ENCODE measurements at places on chromosomes 4 and X.

- no peak for DNase-seq
Measured at GRCh38 chrX:131067216-131067615, 9.1 kb downstream of the ARHGAP36 start.

GRCh38 chrX:52933976-52934703 is 24.2 kb downstream of the FAM156A start:
- no peak for DNase-seq

- no peak for DNase-seq
Measured at GRCh38 chrX:154602226-154602625, 16.9 kb downstream of the CTAG1B start.

- DNase-seq: no peak
Measured at GRCh38 chrX:14819769-14820168, 53.1 kb downstream of the FANCB start.

- peak; percentile 91 for DNase-seq
Measured at GRCh38 chrX:45806410-45807121, 605.9 kb upstream of the DIPK2B start.

- DNase-seq: peak; percentile 93
Measured at GRCh38 chrX:153470411-153471363, at the start of gene HAUS7. Gene HAUS7, minus strand, starts transcription at chrX:153470576. Its CDS starts 19 bp downstream, at chrX:153470557.

- no peak for DNase-seq
Measured at GRCh38 chrX:1451661-1452515, 821 bp downstream of the ASMTL start.

DNA sequence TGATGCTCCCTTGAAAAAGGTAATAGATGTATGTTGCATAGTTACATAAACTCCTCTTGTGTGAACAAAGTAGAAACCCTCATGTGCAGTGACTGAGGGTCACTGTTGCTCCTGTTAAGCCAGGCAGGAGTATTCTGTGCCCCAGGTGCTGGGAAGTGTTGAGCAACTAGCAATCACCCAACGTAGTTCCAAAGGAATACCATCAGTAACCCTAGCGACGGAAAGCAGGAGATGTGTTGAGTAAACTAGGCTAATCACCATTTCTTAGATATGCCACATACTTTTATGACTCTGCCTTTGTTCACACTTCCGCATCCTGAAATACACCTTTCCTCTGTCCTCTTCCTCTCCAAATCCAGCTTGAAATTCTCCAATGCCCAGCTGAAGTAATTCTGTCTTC is 50.9 kb upstream of the TAB3 start:
- DNase-seq: no peak

DNA sequence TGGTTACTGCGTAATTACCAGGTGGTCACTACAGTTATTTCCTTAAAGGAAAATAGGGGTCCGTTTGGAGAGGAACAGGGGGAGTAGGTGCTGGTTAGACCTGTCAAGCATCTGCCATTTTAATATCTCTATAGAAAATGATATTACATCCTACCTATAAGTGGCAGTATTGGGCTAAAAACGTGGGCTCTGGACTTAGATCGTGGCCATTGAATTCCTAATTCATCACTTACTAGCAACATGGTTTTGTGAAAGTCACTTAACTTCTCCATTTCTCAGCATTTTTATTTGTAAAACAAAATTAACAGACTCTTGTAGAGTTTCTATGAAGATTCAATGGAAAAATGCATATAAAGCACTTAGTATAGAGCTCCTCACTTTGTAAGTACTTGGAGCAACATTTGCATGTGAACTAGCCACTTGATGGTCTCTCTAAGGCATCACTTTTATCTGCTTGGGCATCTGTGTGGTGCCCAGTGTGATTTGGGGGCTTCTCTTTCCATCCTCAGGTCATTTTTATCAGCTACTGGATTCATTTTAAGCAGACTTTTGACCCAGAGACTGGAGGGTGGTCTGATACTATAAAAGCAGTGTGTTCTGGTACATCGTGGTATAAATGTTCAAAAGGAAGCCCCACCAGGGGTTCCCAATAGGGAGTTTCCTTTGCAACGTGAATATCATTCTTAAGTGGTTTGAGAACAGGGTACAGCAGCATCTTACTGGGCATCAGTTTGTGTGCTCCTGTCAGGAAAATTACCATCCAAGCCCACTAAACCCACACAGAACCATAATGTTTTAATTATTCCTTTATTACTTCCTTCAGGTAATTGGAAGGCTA is 42.7 kb upstream of the RASSF6 start:
- DNase-seq: peak; percentile 92

- no peak for DNase-seq
Measured at GRCh38 chrX:34893741-34894140, 48.9 kb upstream of the FAM47B start.

- DNase-seq: no peak
Measured at GRCh38 chr4:8664031-8664805, 71.7 kb downstream of the CPZ start.

DNA sequence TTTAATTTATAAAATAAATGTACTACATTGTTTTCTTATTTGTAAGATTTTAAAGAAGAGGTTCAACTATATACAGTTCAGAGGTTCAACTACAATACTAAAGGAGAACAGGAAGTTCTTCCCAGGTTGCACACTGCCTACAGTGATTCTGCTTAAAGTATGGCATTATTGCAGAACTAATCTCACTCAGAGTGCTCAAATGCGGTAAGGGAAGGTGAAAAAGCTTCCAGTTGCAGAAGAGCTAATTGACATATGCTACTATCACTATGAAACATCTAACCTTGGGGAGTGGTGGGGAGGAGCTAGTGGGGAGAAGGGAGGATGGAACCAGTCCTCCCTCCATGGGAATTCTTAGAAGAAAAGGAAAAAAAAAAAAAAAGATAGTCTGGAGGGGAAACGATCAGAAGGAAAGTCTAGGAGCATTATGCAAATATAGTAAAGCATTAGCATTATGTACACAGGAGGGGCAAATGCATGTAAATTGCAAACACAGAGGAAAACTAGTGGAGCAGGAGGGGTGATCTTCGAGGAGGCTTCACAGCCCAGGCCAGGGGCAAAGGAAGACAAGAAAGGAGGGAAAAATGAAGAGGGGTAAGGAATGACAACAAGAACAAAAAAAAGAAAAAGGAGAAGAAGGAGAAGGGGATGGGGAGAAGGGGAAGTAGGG is 32.0 kb upstream of the MMAA start:
- no peak for DNase-seq

DNA sequence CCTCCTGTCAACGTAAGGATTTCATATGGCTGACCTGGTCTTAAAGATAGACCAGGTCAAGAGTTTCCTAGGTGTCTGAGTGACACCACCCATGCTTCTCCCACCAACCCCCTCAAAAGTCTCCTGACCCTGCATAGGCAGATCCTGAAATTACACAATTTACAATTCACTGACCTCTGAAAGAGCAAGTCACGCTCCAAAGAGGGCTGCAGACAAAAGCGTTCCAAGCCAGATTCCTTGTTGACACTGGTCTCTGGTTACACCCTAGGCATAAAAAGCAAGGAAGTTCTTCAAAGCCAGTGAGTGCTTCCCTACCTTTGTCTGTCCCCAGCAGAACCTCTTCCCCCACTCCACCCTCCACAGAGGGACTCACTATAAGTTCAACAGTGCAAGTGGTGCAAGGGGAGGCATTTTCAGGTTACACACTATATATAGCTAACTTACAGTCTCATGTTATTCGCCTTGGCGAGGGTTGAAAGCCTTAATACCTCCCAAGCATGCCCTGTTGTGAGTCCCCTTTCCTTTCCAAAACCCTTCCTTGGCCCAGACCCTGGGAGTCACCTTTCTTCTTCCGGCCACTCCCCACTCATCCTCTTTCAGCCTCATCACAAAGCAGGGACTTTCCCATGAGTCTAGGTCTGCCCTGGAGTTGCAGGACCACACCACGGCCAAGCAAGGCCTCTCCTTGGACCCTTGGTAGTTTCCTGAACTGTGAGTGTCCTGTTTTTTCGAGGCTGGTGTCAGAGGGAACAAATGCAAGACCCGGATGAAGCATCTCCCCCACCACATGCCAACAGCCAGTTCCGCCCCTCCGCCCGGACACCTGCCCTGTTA is 58.0 kb upstream of the KLF3 start:
- DNase-seq: no peak

DNA sequence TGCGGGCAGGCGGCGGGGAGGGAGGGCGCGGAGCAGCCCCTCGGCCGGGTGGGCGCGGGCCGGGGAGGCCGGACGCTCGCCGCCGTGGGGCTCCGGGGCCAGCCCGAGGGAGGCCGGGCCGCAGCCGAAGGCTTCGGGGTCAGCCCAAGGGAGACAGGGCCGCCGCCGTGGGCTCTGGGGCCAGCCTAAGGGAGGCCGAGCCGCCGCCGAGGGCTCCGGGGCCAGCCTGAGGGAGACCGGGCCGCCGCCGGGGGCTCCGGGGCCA is 251 bp downstream of the KIAA0232 start:
- no peak for DNase-seq

- no peak for DNase-seq
Measured at GRCh38 chrX:19672222-19672812, 157.0 kb upstream of the MAP3K15 start.

GRCh38 chr4:93359586-93359985 is 469.0 kb upstream of the ATOH1 start:
- no peak for DNase-seq

DNA sequence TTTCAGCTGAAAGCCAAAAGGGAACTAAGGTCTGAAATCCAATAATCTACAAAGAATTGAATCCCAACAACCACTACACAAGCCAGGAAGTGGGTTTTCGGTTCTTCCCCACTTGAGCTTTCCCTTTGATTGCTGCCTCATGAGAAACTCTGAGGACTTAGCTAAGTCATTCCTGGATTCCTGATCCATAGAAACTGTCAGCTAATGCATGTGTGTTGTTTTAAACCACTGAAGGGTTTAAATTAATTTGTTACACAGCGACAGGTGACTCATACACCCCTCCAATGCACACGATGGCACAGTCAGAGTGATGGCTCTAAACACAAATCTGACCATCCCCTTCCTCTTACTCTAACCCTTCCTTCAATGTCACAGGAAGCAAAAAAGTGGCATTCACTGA is 282.9 kb downstream of the RAB28 start:
- no peak for DNase-seq

- no peak for DNase-seq
Measured at GRCh38 chr4:1395941-1396805, 10.1 kb downstream of the NKX1-1 start.

DNA sequence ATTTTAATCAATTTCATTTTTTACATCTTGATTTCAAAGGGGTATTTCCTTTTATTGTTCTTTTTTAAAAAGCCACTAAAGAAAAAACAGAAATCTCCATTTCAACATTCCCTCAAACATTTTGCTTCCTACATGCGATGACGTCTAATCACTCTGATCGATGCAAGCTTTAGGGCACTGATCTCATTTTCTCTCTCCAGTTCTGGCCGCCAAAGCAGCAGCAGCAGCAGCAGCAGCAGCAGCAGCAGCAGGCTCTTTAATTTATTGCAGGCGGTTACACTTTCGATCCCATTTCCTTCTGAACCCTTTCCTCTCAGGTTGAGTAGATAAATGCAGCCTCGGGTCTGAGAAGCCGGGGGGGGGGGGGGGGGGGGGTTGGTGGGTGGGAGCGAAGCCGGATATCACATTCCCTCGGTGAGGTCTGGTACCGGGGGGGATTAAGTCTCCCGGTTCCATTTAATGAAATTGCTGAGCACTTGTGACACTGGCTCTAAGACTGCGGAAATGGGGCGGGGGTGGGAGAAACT is 3.4 kb upstream of the PCDH7 start:
- peak; percentile 49 for DNase-seq

DNA sequence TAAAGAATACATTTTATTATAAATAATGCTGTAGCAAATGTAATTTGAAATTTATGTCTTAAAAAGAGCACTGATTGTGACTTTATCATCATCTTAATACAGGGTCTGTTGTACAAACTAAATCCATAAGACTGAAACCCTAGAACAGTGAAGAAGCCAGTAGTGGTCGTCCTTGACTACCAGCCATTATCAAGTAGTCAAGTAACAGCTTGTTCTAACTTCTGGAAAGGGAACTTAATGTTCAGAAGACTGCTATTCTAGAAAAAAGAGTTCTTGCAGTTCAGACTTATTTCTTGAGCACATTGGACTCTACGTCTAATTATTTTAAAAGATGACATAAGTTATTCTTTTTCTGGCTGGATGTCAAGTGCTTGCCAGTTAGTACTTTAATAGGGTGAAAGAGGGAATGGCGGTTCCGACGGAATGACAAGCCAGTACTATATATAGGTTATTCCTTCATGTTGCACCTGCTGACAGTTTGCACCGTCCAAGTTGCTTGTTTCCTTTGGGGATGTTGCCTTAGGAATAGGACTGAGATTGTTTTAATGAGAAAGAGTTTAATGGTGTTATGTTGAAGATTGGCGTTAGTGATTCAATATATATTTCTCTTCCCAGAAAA is 109.9 kb downstream of the RAPGEF2 start:
- DNase-seq: no peak

- peak; percentile 82 for DNase-seq
Measured at GRCh38 chr4:52983563-52984303, 121.6 kb downstream of the RASL11B start.

DNA sequence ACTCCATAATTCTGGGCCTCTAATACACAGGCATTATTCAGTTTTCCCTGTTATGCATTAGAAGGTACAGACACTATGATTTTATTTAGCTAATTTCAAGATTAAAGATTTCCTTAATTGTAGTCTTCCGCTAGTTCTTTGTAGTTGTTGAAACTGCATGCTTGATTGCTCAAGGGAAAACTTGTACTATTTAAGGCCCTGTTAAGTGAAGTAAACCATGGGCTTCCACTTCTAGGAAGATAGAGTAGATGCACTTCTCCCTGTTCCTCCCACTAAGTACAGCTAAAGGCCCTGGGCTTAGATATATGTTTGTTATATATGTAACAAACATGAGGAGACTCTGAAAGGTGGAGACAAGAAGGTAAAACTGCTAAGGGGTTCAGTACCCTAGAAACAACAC is 215.8 kb upstream of the LEF1 start:
- no peak for DNase-seq

DNA sequence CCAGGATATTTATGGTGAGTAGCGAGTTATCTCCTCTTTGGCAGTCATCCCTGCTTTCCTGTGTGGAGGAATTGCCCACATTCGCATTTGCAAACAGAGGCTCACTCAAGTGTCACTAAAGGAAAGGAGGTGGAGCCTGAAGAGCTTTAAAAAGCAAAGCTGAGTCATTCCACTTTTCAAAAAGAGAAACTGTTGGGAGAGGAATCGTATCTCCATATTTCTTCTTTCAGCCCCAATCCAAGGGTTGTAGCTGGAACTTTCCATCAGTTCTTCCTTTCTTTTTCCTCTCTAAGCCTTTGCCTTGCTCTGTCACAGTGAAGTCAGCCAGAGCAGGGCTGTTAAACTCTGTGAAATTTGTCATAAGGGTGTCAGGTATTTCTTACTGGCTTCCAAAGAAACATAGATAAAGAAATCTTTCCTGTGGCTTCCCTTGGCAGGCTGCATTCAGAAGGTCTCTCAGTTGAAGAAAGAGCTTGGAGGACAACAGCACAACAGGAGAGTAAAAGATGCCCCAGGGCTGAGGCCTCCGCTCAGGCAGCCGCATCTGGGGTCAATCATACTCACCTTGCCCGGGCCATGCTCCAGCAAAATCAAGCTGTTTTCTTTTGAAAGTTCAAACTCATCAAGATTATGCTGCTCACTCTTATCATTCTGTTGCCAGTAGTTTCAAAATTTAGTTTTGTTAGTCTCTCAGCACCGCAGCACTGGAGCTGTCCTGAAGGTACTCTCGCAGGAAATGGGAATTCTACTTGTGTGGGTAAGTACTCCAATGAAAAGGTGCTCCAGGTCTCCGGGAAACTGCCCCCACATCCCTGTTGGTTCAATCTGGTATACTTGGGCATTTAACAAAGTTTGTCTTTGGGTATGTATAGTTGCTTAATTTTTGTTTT is at the start of gene EGF:
Gene EGF, plus strand, starts transcription at position 178 of the 890 bp plus-strand sequence. Its CDS starts 453 bp downstream, at position 631.
- DNase-seq: peak; percentile 49

- DNase-seq: no peak
Measured at GRCh38 chr4:135429528-135429927, 1227.9 kb upstream of the PABPC4L start.

GRCh38 chrX:138150709-138151108 is 560.8 kb downstream of the FGF13 start:
- no peak for DNase-seq

Measured in choroid plexus epithelial cell (primary cell).